ENCODE measurements at places on chromosomes 5 and 9.

DNA sequence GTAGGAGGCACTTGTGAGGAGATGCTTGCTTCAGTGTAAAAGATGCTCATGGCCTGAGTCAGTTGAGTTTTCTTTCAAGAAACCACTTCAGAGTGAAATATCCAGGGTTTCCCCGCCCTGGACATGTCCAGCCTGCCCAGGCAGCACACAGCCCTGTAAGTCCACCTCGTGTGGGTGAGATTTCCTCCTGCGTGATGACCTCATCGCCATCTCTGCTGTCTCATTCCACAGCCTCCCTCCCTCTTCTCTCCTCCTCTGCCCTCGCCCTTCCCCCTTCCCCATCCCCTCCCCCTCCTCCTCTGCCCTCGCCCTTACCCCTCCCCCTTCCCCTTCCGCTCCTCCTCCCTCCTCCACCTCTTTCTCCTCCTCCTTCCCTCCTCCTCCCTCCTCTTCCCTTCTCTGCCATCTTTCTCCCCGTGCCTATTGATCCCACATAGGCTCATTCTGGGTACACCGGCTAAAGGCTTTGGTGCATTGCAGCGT, 34.0 kb upstream of the NCS1 start:
- no peak for DNase-seq

GRCh38 chr5:82707741-82708140, 369.5 kb downstream of the TMEM167A start:
- DNase-seq: no peak

GRCh38 chr5:82405618-82406204, 127.6 kb upstream of the RPS23 start:
- no peak for DNase-seq

- peak; percentile 62 for DNase-seq
Observed at GRCh38 chr5:58259685-58260152, 200.2 kb downstream of the PLK2 start.

DNA sequence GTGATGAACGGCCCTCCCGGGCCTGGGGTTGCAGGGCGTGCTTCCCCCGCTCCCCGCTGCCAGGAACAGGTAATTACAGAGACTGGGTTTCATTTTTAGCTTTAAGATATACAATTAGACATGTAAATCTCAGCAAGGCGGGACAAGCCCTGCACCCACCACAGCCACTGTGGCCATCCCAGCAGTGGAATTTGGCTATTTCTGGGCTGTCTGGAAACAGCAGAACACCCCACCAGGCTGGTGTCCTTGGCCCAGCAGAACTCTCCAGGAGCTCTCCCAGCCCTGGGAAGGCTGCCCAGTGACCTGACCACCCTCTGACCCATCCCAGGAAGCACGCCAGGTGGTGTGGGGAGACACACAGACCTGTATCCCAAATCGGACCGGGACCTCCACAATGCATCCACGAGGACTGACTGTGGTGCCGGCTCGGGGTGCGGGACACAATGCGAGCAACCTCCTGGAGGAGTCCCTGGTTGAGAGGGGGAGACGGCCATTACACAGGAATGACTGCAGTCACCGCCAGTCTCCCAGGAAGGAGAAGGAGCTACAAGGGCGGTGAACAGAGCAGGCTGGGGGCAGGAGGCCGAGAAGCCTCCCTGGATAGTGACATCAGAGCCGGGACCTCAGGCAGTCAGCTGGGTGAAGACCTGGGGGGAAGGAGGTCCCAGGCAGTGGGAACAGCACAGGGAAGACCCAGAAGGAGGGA, 17.3 kb downstream of the EEIG1 start:
- no peak for DNase-seq

DNA sequence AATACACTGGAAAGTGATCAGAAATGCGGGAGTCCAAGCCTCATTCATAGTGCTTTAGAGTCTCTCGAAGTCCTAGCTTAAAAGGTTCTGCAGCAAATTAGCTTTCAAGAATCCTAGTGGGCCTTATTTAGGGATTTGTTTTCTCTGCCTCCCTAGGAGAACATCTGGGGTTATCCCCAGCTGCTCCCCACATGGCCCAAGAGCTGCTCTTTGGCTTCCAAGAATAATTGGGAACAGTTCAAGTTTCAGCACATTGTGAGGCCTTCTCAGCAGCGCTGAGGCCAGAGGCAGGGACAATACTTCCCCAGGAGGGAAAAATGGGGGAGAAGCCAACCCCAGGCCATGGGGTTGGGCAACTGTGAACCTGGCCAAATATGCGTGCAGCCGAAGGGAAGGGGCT, 108.7 kb downstream of the LIFR start:
- no peak for DNase-seq

DNA sequence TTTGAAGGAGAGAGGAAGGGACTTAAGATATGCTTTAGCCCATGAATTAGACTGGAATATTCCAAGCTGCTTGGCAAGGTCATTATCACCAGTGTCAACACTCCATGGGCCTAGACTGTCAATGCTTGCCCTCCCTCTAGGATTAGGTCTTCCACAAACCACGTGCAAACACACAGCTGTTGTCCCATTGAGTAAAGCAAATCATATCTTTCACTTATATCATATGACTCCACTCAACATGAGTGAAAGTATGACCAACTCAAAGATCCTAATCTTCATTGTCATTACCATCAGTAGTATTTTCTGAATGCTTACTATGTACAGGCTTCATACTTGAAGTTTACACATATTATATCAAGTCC, 57.0 kb upstream of the GRAMD2B start:
- DNase-seq: no peak

- DNase-seq: no peak
Observed at GRCh38 chr5:38479315-38479904, 77.0 kb downstream of the LIFR start.

GRCh38 chr9:128555180-128555721, 2.9 kb downstream of the SPTAN1 start:
- DNase-seq: peak; percentile 66

GRCh38 chr9:26856413-26857032, 36.1 kb downstream of the CAAP1 start:
- DNase-seq: peak; percentile 22

GRCh38 chr9:74887041-74887980, at the start of gene TRPM6:
Gene TRPM6 (minus strand): TSS chr9:74887921. CDS start chr9:74887856, 65 bp downstream.
- DNase-seq: peak; percentile 56

DNA sequence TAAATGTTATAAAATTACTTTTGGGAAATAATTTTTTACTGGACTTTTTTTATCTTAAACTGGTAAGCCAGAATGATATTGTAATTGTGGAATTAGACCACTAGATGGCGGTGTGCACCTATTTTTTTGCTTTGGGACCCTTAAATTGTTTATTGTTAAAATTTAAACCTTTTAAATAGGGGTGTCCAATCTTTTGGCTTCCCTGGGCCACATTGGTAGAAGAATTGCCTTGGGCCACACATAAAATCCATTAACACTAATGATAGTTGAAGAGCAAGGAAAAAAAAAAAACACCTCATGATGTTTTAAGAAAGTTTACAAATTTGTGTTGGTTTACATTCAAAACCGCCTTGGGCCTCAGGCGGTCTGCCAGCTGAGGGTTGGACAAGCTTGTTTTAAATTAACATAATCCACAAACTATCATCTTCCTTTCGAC, 28.4 kb upstream of the GADD45G start:
- no peak for DNase-seq

DNA sequence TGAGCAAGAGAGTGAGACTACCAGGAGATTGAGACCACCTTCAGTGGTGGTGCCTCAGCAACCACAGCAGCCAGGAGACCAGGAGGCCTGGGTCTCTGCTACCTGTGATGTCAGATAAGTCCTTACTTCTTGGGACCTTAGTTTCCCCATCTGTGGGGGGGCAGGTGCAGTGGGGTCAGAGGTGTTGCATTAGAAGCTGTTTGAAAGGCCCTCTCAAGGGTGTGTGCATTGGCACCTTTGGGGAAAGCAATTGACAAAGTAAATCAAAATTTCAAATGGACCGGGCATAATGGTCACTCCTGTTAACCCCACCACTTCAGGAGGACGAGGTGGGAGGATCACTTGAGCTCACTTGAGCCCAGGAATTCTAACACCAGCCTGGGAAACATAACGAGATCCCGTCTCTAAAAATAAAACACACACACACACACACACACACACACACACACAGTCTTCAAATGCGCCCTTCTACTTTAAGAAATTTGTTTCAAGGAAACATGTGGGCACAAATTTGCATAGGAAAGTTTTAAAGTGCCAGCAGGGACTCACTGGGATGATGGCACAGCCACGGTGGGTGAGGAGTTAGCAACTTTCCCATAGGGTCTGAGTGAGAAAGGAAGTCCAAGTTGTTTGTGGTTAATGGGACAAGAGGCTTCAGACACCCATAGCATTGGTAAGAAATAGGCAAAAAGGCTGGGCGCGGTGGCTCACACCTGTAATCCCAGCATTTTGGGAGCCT, 1.3 kb upstream of the AK1 start:
- DNase-seq: no peak

DNA sequence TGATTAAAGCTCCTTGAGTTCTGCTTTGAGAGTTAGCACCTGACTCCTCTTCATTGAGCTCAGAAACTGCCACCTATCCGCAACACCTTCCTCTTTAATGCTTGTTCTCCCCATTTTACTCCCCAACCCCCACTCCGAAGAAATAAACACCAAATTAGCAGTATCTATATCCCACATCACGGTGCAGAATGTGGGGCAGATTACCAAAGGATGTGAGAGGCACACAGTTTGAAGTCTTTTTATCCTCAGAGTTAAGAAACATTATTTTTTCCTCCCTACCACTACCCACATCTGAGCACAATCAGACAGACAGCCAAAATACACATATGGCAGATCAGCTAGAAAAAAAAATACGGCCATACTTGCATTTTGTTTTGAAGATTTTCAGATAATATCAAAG, 26.1 kb upstream of the IL7R start:
- DNase-seq: no peak

DNA sequence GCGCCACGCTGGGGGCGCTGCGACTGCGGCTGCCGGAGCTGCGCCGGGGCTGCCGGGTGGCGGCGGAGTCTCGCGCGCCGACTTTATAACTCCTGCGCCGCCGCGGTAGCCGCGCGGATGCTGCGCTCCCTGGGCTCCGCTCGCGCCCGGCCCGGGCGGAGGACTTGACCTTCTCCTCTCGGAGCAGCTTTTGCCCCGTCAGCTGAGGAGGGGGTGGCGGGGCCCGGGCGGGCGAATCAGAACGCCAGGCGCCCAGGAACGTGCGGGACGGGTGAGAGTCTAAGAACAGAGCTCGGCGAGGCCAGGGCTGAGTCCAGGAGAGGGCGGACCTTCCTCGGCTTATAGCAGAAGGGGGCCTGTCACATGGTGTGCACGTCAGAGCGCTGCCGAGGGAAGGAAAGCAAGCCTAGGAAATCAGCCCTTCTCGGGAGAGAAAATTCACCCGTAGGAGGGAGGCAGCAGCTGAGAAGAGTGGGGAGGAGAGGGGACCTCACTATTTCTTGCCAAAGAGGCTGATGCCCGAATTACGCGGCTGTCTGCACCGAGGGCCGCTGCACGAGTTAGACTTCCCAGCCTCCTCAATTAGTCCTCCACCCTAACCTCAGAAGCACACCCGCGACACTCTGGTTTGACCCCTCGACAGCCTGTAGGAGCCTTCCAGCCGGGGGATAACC, at the start of gene FOXD1:
Gene FOXD1, minus strand, starts transcription at position 315 of the 674 bp plus-strand sequence. CDS start 415 bp downstream, outside the sequence.
- DNase-seq: peak; percentile 91

- no peak for DNase-seq
Observed at GRCh38 chr9:87502391-87503221, 4.9 kb downstream of the DAPK1 start.

DNA sequence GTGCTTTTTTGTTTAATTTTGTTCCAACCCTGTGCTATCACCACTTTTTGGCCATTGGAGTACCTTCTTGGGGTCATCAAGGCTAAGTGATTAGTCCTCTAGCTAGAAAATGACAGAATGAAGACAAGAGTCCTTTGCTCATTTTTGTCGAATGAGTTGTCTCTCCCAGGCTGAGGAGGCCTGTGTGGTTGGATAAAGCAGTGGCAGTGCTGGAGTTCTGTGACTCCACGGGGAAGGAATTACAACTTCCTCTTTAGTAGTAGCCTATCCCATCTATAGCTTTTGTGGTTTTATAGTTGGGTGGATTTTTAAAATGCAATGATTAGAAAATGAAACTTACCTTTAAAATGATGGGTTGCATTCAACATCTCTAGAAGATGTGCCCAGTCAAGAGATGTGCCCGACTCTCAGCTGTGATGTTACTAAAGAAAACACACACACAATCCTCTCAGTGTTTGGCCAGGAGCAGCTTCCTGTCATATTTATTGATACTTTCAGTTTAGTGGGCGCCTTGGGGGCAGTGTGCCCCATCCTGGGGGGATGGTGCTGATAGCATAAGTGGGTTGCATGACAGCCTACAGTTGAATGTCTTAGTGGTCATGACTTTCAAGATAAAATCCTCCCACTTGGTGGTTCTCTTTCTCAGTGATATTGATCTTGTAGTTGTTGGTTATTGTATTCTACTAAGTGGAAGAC, 11.9 kb downstream of the OTULINL start:
- DNase-seq: no peak

GRCh38 chr9:98263080-98263479, 7.6 kb upstream of the TBC1D2 start:
- DNase-seq: no peak

DNA sequence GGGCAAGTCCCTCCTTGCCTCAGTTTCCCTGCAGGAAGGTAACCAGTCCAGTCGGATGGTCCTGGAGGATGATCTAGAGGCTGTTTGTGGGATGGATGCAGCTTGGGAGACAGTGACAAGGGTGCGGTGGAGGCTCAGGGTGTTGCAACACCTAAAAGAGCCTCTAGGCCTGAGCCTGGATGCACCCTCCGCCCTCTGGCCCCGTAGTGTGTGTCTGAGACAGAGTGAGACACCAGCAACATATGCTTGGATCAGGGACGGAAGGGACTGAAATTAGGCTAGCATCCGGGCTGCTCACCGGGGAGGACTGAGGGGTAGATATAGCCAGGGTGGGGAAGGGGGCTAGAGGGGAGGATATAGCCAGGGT, 1.1 kb downstream of the CRAT start:
- no peak for DNase-seq

- no peak for DNase-seq
Observed at GRCh38 chr5:114957384-114957783, 212.3 kb downstream of the TRIM36 start.

DNA sequence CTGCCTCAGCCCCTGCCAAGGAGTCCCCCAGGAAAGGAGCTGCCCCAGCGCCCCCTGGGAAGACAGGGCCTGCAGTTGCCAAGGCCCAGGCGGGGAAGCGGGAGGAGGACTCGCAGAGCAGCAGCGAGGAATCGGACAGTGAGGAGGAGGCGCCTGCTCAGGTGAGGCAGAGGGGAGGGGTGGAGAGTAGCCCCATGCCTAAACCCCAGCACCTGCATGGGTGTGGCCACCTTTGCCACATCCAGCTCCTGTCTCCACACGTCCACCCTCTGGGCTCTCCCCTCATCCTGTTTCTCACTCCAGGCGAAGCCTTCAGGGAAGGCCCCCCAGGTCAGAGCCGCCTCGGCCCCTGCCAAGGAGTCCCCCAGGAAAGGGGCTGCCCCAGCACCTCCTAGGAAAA, 17.2 kb downstream of the TCOF1 start:
- no peak for DNase-seq

DNA sequence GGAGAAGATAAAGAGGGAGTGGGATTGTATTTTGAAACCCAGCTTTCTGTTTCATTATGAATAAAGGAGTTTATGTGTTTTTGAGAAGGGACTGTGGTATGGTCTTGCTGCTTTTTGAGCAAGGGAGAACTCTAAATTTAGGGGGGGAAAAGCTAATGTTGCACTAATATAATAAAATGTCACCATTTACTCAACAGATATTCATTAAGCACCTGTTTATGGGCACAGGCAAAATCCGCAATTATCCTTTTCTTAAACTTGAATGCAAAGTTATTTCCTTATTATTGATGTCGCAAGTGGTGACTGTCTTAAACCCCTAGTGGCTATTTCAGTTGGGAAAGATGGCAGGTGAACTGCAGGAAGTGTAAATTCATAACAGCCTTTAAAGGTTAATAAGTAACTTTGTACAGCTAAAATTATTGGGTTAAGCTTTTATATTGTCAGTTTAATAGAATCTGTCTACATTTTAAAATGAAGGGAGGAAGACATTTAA, 1.5 kb downstream of the CDC42SE2 start:
- DNase-seq: no peak

All from renal pelvis (tissue), 12 donors.